Panc1 (cell line): ENCODE measurements at places on chromosomes 3 and 15. TPM values are rescaled to one million over a fixed set of nuclear protein-coding genes. Genes with fewer than 3 reads are reported as not detected.

SNTN gene
- not detected for total RNA-seq

TPRG1 gene
- total RNA-seq = not detected

TMEM42 gene
- total RNA-seq = 12.7 TPM

GOLGA8R gene
- total RNA-seq = 0.80 TPM

PLSCR5 gene
- not detected for total RNA-seq

LRRIQ4 gene
- total RNA-seq = not detected

NAALADL2 gene
- total RNA-seq = 2.7 TPM

PTPN23 gene
- total RNA-seq = 35.7 TPM

VEPH1 gene
- total RNA-seq = 0.51 TPM

DNAH12 gene
- total RNA-seq = 0.21 TPM

DNA sequence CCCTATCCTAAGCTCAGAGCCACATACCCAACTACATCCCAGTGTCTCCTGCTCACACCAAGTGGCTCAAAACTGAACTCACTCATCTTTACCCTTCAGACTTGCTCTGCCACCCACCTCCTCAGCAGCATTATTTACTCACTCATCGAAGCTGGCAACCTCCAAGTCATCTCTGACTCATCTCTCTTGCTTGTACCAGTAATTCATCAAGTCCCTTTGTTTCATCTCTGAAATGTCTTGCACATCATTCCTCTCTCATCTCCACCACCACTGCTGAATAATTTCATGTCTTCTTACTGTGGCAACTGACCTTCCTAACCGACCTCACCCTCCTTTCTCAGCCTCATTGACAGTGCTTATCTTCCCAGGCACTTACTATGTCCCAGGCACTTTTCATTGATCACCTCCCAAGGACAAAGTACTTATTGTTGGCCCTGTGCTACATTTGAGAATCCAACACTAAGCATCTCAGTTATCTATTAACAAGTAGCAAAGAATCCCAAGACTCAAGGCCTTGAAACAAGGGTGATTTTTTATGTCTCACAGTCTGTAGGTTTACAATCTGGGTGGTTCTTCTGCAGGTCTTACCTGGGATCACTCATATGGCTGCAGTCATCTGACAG lies 82.0 kb downstream of the MRPL46 start:
- no peaks in the 10 kb centered on the region for H3K36me3 ChIP-seq
- no peak overlapping the region for H3K4me3 ChIP-seq
- no peak overlapping the region for H3K27ac ChIP-seq

- H3K4me3 ChIP-seq = no peak overlapping the region
- no peak overlapping the region for H3K27ac ChIP-seq
- no peak for DNase-seq
- no peaks in the 10 kb centered on the region for H3K36me3 ChIP-seq
- H3K4me1 ChIP-seq = no peaks in the 10 kb centered on the region
Observed at GRCh38 chr3:153078826-153079225, 83.2 kb upstream of the RAP2B start.

DNA sequence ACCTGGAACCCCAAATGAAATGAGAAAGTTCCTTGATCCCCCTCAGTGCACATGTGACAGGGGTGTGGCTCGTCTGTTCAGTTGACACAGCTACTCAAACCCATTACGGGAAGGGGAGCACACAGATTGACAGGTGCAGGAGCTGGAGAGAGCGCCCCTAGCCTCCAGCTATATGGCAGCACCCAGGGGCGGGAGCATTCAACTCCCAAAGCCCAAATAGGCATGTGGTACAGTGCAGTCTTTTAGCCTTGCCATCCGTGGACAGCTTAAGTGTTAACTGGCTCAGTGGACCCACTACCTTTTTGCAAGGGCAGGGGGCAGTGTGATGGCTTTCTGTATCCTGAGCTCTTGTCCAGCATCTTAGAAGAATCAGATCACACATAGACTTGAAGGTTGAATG lies 1374.2 kb upstream of the ALCAM start:
- no peak overlapping the region for H3K27ac ChIP-seq
- H3K4me1 ChIP-seq = no peaks in the 10 kb centered on the region
- no peak for DNase-seq
- H3K36me3 ChIP-seq = no peaks in the 10 kb centered on the region
- no peaks in the 10 kb centered on the region for H3K27me3 ChIP-seq

DNA sequence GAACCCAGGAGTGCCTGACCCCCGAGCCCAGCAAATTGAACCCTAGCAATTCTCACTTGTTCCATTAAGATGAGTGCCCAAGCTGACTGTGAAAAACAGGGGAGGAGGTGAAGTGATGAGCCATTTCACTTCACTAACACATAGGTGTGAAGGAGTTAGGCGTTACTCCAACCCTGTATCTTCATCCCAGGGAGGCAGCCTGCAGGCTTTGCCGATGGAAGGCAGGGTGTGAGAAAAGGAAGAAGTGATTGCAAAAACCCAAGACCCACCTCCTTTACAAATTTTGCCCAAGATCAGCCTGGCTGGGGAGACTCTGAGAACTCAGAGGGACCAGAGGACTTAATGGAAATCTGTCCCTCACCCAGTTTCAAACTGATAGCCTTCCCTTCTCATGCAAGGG lies 129.7 kb upstream of the WNT5A start:
- no peak for DNase-seq
- H3K4me3 ChIP-seq = no peak overlapping the region
- H3K4me1 ChIP-seq = no peaks in the 10 kb centered on the region

DNA sequence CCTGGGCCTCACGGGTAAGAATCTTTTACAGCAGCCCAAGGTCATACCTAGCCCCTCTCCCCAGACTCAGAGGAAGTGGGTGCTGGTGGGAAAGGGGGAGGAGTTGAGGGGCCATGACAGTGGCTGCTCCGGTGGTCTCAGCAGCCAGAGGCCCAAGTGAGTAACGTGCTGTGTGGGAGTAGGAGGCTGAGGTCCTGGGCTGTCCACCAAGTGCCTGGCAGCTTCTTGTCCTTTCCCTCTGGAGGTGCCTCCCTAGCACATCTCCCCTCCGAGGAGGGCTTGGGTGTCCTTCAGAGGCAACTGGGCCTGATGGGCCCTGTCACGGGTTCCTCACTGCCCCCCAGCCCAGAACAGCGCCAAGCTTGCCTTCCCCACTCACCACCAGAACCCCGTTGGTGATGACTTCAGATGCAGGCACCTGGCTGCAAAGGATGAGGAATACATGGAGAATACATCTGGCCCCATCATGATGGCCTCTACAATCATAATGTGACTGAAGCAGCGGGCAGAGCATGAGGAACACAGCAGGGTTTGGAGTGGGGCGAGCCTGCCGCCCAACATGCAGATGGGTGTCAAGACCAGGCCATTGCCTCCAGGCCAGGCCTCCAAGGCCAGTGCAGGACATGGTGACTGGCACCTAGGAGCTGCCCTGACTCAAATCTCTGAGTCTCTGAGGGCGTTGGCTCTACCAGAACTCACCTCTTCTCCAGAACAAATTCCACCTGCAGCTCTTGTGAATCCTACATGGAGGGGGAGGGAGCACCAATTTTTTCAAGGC lies 3.3 kb downstream of the PLA2G4F start:
- no peak overlapping the region for H3K27ac ChIP-seq
- H3K27me3 ChIP-seq = no peaks in the 10 kb centered on the region
- H3K4me1 ChIP-seq = no peaks in the 10 kb centered on the region
- no peaks in the 10 kb centered on the region for H3K36me3 ChIP-seq
- no peak for DNase-seq

GRCh38 chr3:180267202-180267843 lies 230.6 kb upstream of the PEX5L start:
- H3K4me1 ChIP-seq = no peaks in the 10 kb centered on the region
- no peak for DNase-seq
- no peaks in the 10 kb centered on the region for H3K36me3 ChIP-seq
- H3K27me3 ChIP-seq = no peaks in the 10 kb centered on the region

- no peak for DNase-seq
- peak overlapping the region; percentile 42 for H3K27ac ChIP-seq
- H3K36me3 ChIP-seq = no peaks in the 10 kb centered on the region
- peaks cover 18% of the 10 kb centered on the region for H3K4me1 ChIP-seq
- H3K27me3 ChIP-seq = no peaks in the 10 kb centered on the region
Observed at GRCh38 chr3:197713477-197713822, 23.3 kb downstream of the RUBCN start.

DNA sequence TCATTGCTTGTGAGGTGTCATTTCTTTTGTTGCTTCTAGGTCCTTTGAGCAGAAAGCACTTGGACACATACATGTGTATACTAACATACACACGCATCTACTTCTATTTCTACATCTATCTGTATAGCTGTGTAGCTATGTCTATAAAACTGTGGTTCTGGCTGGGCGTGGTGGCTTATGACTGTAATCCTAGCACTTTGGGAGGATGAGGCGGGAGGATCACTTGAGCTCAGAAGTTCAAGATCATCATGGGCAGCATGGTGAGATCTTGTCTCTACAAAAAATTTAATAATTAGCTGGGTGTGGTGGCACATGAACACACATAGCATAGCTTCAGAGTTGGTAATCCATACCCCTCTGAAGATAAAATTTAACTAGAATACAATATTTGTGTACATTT lies 65.0 kb upstream of the MAGI1 start:
- no peak for DNase-seq
- H3K4me1 ChIP-seq = no peaks in the 10 kb centered on the region
- H3K27ac ChIP-seq = no peak overlapping the region
- H3K27me3 ChIP-seq = no peaks in the 10 kb centered on the region
- no peak overlapping the region for H3K4me3 ChIP-seq

DNA sequence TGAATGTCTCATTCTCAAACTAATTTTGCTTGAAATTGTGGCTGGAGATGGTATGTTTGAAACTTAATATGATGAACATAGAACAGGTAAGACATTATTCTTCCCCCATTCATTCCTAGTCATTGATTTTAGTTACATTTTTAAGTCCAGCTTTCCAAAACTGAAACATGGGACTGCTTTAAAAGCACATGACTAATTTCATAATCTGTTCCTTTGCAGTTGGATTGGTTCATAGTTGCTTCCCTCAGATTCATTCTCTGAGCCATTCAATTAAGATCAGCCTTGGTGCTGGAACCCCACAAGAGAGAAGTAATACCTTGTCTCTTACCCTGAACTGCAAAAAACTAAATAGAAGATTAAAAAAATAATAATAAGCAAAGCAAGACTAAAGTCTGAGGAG lies 87.5 kb upstream of the TGFBR2 start:
- no peaks in the 10 kb centered on the region for H3K27me3 ChIP-seq
- H3K36me3 ChIP-seq = no peaks in the 10 kb centered on the region; the same call in 1 of the 2 replicates
- no peaks in the 10 kb centered on the region; the same call in 1 of the 2 replicates for H3K4me1 ChIP-seq
- no peak overlapping the region for H3K27ac ChIP-seq
- no peak for DNase-seq
- H3K4me3 ChIP-seq = no peak overlapping the region

- no peak overlapping the region for H3K4me3 ChIP-seq
- no peaks in the 10 kb centered on the region for H3K4me1 ChIP-seq
- DNase-seq = no peak
- no peaks in the 10 kb centered on the region for H3K36me3 ChIP-seq
- H3K27ac ChIP-seq = no peak overlapping the region
- no peaks in the 10 kb centered on the region for H3K27me3 ChIP-seq
Observed at GRCh38 chr15:50057905-50058639, 61.0 kb downstream of the ATP8B4 start.

GRCh38 chr3:183699238-183699947 lies 1.8 kb downstream of the YEATS2 start:
- H3K4me1 ChIP-seq = peaks cover 12% of the 10 kb centered on the region
- DNase-seq = no peak
- peak overlapping the region; percentile 81 for H3K27ac ChIP-seq
- H3K27me3 ChIP-seq = no peaks in the 10 kb centered on the region

- no peak overlapping the region for H3K4me3 ChIP-seq
- H3K4me1 ChIP-seq = no peaks in the 10 kb centered on the region
- H3K36me3 ChIP-seq = no peaks in the 10 kb centered on the region
Observed at GRCh38 chr3:188082450-188082849, 71.5 kb upstream of the LPP start.

- H3K27ac ChIP-seq = no peak overlapping the region
- no peak for DNase-seq
- no peaks in the 10 kb centered on the region for H3K36me3 ChIP-seq
- H3K4me1 ChIP-seq = no peaks in the 10 kb centered on the region
Observed at GRCh38 chr15:33956397-33956796, 11.9 kb upstream of the CHRM5 start.

DNA sequence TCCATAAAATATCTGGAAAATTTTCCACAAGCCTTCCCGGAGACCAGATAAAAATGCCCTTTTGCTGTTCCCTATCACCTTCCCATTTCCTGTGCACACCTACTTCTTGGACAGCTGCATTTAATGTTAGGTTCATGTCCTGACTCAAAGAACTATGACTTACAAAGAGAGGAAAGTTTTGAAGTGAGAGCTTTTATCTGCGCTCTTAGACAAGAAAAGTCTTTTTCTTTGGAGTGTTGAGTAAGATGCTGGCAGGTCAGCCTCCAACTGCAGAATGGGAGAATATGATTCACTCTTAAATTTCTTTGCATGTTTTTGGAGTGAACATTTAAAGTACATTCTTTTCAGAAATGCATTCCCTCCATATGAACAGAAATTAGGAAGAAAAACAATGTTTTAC lies 147.3 kb upstream of the DPH6 start:
- H3K27ac ChIP-seq = no peak overlapping the region
- H3K4me3 ChIP-seq = no peak overlapping the region
- DNase-seq = no peak
- no peaks in the 10 kb centered on the region for H3K36me3 ChIP-seq

DNA sequence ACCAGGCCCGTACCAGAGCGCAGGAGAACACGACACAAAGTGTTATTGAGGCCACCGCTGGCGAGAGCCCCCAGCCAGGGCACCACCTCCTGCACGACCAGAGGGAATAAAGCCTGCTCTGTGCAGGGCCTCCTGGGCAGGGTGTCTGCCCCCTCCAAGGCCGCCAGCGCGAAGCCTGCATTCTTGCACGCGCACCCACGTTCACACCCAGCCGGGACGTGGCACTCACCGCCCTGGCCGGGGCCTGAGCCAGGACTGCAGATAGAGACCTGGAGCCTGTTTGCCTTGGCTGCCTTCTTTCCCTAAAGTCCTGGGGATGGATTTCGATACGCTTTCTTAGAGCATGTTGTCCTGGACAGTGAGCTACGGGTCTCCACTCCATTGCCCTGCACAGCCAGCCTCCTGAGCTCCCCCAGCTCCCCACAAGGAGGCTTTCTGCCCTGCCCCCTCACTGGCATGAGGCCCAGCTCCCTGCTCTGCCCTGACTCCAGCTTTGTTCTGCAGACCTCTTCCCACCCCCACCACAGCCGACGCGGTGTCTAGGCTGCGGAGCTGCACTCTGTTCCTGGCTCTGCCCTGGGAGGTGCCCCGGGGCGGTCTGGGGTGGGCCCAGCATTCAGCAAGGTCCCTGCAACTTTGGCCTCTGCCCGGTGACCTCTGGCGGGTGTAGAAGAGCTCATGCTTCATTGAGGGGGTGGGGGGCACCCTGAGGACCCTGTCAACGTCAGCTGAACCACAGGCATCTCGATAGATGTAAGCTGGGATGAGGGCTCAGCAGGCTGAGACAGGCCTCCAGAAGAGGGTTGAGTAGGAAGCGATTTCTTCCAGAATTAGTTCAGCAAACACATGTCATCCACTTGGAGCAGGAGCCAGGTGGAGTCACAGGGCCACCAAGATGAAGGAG lies 145.0 kb downstream of the LRRK1 start:
- H3K4me1 ChIP-seq = peaks cover 6% of the 10 kb centered on the region; the same call in 1 of the 2 replicates
- no peak overlapping the region for H3K4me3 ChIP-seq
- no peak for DNase-seq
- no peaks in the 10 kb centered on the region for H3K27me3 ChIP-seq
- no peak overlapping the region for H3K27ac ChIP-seq

- no peak for DNase-seq
- no peaks in the 10 kb centered on the region for H3K4me1 ChIP-seq
- H3K27ac ChIP-seq = no peak overlapping the region
- H3K27me3 ChIP-seq = no peaks in the 10 kb centered on the region
- no peaks in the 10 kb centered on the region for H3K36me3 ChIP-seq
- H3K4me3 ChIP-seq = no peak overlapping the region
Observed at GRCh38 chr3:145678401-145678800, 482.6 kb downstream of the PLOD2 start.

GRCh38 chr3:63069806-63070475 lies 194.7 kb upstream of the CADPS start:
- H3K27me3 ChIP-seq = no peaks in the 10 kb centered on the region
- H3K4me3 ChIP-seq = no peak overlapping the region
- no peaks in the 10 kb centered on the region for H3K4me1 ChIP-seq
- DNase-seq = no peak
- H3K27ac ChIP-seq = no peak overlapping the region
